ENCODE measurements at places on chromosomes 3 and 15. TPM values are rescaled to one million over a fixed set of nuclear protein-coding genes. Genes with fewer than 3 reads are reported as not detected.

DNA sequence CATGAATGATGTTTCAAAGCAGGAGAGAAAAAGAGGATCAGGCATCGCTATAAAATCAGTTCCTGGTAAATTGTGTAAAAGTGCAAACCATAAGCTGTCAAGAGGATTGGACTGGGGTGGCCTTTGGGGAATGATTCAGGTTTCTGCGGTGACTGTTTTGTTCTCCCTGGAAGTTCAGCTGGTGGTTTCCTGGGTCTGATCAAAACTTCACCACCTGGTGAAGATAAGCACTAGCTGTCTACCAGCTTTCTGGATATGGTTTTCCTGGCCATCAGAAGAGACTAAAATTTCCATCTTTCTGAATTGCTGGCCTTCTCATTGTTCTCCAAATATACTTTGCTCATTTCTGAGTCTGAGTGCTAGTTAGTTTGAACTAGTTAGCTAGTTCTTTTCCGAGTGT is 2.7 kb upstream of the NANOGP8 start:
- no peak for DNase-seq

DNA sequence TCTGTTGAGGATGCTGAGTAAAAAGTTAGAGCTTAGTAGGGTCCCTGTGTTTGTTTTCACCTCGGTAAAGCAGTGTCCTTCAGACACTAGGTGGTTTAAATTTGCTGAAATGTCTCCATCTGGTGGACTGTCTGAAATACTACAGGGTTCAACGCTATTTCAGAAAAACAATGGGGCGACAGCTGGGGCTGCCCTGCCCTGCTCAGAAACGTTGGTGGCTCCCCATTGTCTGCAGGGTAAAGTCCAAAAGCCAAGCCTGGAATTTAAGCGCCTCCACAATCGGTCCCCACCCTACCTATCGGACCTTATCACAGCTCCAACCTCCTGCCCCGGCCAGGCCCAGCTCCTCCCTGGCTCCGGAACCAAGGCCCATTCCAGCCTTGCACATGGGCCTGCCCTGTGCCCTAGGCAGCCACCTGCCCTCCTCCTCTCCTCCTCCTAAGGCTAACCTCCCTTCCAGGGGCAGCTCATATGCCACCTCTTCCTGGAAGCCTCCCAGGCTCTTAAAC is 4.3 kb upstream of the TSEN2 start:
- peak; percentile 52 for DNase-seq

Gene ZNF80
- total RNA-seq = not detected

- peak; percentile 40 for DNase-seq
Observed at GRCh38 chr15:52805351-52806283, 15.5 kb upstream of the ONECUT1 start.

GRCh38 chr15:89362203-89363101 is 27.8 kb upstream of the POLG start:
- DNase-seq = no peak

Gene SNTN
- not detected for total RNA-seq

DNA sequence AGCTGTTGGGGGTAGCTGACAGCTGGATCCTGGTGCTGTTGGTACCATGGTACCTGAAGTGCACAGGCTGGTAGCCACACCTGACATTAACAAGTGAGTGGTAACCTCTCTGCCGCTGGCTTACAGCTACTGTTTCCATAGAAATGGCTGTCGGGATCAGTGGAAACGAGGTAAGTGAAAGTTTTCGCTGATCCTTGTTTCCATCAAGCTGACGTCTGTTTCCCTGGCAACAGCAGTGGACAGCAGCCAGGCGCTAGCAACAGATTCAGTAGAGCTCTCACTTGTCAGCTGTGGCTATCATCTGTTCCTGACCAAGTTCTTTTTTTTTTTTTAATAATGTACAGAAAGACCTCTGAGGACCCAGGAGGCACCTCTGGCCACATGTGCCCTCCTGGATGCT is 166.2 kb downstream of the CHDH start:
- DNase-seq = peak; percentile 63

DNA sequence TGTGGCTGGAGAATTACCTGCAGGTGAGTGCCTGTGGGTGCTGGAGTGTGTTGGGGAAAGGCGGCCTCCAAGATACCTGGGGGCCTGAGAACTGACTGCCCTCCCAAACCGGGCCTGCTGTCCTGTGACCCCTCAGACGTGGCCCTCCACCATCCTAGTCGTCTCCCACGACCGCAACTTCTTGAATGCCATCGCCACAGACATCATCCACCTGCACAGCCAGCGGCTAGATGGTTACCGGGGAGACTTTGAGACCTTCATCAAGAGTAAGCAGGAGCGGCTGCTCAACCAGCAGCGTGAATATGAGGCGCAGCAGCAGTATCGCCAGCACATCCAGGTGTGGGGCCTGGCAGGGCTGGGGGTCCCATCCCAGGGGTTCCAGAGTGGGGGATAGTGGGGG is 3.4 kb downstream of the ABCF3 start:
- no peak for DNase-seq

DNA sequence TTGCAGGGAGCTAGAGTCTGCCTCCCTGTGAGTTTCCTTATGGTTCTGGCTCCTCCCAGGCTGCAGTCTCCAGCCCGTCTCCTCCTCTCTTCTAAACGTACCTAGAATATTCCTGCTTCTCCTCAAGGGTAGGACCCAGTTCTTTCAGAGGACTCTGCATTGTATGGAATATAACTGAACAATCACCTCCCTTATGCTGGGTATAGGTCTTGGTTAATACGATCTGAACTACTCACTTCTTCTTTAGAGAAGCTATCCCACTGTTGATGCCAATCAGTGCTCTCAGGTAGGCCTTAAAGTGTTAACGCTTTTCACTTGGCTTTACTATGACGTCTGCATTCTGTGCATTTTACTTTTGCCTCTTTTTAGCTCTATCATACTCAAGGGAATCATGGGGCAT is 98.5 kb downstream of the WNT7A start:
- no peak for DNase-seq

Gene OSTN
- total RNA-seq = not detected

DNA sequence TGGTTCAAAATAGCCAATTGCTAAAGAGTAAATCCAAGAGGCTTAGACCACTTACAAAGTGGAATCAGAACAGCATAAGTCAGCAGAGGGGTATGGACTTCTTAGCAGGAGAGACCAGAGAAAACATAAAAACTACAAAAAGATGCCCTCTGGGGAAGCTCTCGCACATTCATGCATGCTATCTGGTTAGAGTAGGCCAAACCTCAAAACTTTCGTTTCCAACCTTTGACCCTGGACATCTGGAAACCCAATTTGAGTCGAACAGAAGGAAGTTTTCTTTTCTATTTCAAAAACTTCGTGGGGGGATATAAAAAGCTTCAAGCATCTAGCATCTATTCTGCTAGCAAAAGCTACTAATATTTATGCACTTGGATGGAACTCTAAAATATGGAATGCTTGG is 523.9 kb upstream of the AGTR1 start:
- no peak for DNase-seq

Gene ANKRD34C
- not detected for total RNA-seq

Gene ANKUB1
- not detected for total RNA-seq

Gene GRM2
- total RNA-seq = 0.08 TPM

GRCh38 chr3:117547956-117548550 is 838.5 kb downstream of the TUSC7 start:
- DNase-seq = no peak

- no peak for DNase-seq
Observed at GRCh38 chr3:177371888-177372287, 174.6 kb upstream of the TBL1XR1 start.

DNA sequence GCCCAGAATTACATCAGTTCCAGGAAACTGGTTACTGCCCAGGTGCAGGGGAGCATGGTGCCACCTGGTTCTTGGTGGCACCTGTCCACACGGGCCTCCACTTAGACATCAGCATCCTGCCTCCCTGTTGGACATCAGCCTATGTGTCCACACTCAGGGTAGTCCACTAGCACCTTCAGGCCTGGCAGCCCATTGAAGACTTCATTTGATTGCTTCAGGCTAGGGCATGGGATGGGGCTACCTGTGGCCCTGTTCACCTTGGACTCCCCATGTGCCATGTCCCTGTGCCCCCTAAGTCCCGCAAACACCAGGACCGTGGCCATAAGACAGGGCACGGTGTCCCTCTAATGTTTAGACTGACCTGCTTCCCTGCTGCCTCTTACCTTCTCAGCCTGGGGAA is 30.9 kb downstream of the CYP8B1 start:
- no peak for DNase-seq
